ENCODE measurements at places on chromosomes 12 and 14.

- no peak for DNase-seq
These were observed 17.7 kb downstream of the GDF11 start for GRCh38 chr12:55760663-55761062.

DNA sequence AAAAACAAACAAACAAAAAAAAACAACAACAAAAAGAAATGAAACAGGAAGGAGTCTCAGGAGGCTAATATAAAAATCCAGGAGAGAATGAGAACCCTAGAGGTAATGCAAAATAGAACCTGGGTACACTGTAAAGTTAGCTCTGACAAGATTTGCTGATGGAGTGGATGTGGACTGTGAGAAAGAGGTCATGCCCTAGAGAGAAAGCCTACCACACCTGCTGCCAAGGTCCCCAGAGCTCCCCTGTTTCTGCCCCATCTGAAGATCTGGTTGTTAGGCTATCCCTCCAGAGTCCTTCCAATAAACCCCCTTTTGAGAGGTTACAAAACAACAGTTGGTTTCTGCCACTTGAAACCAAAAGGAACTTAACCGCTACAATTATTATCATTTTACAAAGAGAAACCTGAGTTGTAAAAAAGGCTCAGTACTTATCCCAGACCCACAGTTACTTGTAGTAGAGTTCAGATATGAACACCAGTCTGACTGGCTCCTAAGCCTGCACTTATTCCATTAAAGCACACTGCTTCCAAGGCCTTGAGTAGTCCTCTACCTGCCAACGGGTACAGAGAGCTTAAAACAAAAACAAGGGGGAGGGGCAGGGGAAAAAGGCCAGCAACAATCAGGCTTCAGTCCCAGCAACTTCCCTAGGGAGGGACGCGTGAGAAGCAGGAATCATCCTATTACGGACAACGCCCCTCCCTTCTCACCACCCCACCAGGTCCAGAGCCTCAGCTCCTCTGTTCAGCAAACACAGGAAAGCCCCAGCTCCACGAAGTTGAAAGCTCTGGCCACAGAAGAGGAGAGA lies 27.7 kb downstream of the PPP1R13B start:
- DNase-seq: peak; percentile 76

- no peak for DNase-seq
These were observed 33.8 kb downstream of the ZFP36L1 start for GRCh38 chr14:68759017-68759560.

- DNase-seq: no peak
These were observed 118.6 kb downstream of the DICER1 start for GRCh38 chr14:95038521-95039250.

- DNase-seq: no peak
These were observed 94.4 kb downstream of the FIGNL2 start for GRCh38 chr12:51753980-51754675.

GRCh38 chr12:88092771-88093170 lies 49.1 kb downstream of the CEP290 start:
- no peak for DNase-seq

DNA sequence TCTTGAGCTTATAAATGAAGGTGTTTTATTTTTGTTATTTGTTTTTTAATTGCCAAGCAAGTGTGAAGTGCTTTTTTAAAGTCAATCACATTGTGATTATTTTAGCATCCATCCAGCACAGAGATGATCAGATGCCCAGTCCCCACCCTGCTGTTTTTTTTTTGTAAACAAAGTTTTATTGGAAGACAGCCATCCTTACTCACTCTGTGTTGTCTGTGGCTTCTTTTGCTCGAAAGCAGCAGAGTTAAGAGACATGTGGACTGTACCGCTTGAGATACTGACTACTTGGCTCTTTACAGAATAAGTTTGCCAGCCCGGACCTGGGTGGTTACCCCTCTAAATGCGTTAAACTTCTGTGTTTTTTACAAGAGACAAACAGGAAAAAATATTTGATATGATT lies 30.9 kb upstream of the AMN start:
- no peak for DNase-seq

- peak; percentile 17 for DNase-seq
These were observed 3.7 kb upstream of the SLC35F4 start for GRCh38 chr14:57869617-57870016.

- DNase-seq: no peak
These were observed 113.0 kb downstream of the ZFP36L1 start for GRCh38 chr14:68679746-68680467.

DNA sequence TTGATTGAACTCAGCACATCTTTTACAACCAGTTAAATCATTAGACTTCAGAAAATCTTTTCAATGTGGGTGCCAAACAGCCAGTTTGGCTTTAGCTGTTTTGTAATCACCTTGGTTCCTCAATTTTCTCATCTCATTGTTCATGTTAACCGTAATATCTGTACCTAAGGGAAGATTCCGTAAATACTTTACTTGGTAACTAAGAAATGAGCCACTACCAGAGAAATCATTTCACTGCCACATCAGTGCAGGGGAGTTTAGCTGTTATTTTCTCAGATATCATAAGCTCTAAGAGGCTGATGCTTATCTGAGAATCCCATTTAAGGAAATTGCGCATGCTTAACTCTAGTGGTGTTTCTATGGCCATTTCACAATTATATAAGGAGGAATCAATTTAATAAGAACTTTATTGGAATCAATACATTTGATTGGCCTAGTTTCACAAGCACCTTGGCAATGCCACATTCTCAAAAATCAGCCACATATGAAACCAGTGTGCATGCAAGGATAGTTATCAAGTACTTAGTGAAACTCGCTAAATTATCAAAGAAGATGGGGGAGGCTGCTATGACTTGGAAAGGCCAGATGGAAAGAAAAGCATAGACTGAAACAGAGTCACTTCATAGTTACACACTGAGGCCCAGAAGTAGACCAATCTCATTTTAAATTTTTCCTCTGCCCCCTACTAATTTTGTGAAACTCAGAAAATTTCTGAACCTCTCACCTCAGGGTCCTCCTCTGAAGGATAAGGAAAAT lies 28.1 kb upstream of the IL22 start:
- no peak for DNase-seq

- DNase-seq: no peak
These were observed 325.1 kb downstream of the ALG10 start for GRCh38 chr12:34347367-34347766.

DNA sequence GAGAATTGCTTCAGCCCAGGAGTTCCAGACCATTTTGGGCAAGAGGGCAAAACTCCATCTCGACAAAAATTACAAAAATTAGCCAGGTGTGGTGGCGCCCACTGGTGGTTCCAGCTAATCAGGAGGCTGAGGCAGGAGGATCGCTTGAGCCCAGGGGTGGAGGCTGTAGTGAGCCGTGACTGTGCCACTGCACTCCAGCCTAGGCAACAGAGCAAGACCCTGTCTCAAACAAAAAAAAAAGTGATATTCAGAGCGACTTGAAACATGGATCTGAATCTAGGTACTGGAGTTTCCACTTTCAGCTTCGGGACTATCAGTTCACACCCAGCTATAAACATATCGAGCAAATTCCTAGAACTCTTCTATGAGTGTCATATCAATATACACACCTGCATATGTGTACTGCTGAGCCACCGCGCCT lies 16.3 kb upstream of the RNF34 start:
- no peak for DNase-seq

DNA sequence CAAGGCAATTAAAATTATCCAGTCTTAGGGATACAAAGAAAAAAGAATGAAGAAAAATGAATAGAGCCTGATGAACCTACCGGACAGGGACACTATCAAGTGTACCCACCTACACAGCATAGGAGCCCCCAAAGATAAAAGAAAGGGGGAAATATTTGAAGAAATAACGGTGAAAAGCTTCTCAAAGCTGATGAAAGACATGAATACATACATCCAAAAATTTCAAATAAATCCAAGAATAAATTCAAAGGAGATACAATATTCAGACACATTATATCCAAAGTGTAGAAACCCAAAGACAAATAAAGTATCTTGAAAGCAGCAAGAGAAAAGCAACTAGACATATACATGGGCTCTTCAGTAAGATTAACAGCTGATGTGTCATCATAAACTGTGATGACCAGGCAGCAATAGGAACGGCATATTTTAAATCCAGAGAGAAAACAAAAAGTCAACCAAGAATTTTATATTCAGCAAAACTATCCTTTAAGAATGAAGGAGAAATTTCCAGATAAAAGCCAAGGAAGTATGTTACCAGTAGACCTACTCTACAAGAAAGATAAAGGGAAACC lies 56.0 kb downstream of the CDK17 start:
- no peak for DNase-seq
